Fibroblast of skin of back (primary cell): ENCODE measurements at places on chromosomes 16 and 17.

DNA sequence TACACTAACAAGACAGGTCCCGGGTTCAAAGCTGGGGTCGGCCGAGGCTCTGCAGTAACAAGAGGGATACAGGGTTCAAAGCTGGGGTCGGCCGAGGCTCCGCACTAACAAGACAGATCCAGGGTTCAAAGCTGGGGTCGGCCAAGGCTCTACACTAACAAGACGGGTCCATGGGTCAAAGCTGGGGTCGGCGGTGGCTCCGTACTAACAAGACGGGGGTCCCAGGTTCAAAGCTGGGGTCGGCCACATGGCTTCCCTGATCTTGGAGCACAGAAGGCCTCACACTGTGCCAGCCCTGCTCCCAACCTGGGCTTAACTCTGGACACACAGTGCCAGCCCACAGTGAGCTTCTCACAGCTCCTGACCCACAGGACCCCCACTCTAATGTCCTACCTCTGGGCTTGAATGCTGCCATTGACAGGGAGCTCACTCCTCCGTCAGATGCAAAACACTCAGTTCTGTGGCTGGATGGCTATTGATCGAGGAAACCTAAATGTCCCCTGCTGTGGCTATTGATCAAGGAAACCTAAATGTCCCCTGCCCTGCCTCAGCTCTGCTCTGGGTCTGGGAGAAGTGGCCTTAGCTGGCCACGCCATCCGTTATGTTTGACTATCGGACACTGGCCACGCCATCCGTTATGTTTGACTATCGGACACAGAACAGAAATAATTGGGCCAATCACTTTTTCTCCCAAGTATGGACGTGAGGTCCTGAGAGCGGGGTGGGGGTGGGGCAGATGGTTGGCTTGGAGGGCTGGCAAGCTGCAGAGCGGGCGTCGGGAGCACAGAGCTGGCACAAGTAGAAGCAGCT is 54.6 kb upstream of the DOC2B start:
- no peak for DNase-seq

- DNase-seq: peak; percentile 19
Observed at GRCh38 chr16:47258874-47259461, 115.2 kb upstream of the NETO2 start.

DNA sequence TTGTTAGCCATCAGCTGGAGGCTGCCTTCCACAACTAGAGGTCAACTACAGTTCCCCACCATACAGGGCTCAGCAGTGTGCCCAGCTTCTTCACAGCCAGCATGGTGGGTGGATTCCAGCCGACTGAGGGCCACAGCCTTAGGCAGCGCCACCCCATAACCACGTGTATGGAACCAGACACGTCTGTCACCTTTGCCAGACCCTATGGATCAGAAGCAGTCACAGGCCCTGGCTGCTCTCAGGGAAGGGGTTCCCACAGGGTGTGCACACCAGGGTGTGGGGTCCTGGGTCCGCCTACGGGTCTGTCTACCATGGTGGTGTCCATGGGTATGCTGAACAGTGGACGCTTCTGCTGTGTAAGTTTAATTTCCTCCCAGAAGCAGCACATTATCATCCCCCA is 265.0 kb upstream of the FOXF1 start:
- DNase-seq: no peak

DNA sequence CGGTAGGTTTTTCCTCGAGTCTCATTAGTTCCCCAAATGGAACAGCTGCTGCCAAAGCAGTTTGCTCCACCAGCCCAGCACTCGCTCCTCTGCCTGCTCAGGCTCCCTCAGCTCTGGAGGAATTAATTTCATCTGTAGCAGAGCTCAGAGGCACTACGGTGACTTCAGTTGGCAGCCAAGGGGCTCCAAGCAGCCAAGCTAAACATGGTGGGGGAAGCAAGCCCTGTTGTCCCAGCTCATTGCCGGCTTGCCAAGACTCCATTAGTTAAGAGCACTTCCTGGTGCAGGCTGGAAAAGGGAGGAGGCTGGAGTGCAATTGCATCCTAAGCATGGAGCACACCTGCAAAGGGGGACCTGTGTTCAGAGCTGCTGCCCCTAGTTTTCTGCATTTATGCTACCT is 78.7 kb upstream of the GPRC5B start:
- DNase-seq: no peak

- DNase-seq: no peak
Observed at GRCh38 chr16:49014277-49015224, 267.1 kb downstream of the CBLN1 start.

DNA sequence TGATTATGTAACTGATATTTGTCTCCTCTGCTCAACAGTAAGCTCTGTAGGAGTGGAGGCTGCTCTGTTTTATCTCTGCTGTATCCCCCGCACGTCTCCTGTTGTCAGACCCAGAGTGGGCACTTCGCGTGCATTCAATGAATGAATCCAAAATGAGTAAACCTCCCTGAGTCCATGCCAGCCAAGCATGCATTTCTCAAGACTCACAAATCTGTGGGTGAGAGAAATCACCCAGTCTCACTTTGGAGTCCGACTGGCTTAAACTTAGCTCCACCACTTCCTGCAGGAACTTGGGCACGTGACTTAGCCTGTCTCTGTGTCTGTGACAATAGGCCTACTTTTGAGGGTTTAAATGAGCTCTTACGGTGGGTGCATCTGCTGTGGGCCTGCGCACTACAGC is 3.7 kb downstream of the PNPO start:
- DNase-seq: no peak

- no peak for DNase-seq
Observed at GRCh38 chr17:79500745-79501618, 109.9 kb downstream of the RBFOX3 start.
